ENCODE measurements at places on chromosomes 13 and 19. TPM values are rescaled to one million over a fixed set of nuclear protein-coding genes. Genes with fewer than 3 reads are reported as not detected.

The AMER2 gene
- total RNA-seq, result not detected

The TEX29 gene
- total RNA-seq, result 0.13 TPM

The FGF21 gene
- total RNA-seq, result not detected

The OR10H1 gene
- not detected for total RNA-seq

The RGCC gene
- total RNA-seq, result 76.8 TPM

The ZNF274 gene
- total RNA-seq, result 13.5 TPM

The NRTN gene
- total RNA-seq, result 0.13 TPM

The ZNF723 gene
- total RNA-seq, result not detected

The MYO1F gene
- total RNA-seq, result 0.38 TPM

The CCDC70 gene
- total RNA-seq, result not detected

The ZNF765 gene
- total RNA-seq, result 13.4 TPM

The KEAP1 gene
- total RNA-seq, result 72.1 TPM

The RPL18A gene
- 1,265 TPM for total RNA-seq

The FFAR3 gene
- not detected for total RNA-seq

The C19orf25 gene
- total RNA-seq, result 24.4 TPM

The SYT3 gene
- total RNA-seq, result under 0.01 TPM

The ZMYM2 gene
- total RNA-seq, result 34.5 TPM

The PRTN3 gene
- total RNA-seq, result not detected

The ACP7 gene
- total RNA-seq, result not detected

The ZNF443 gene
- total RNA-seq, result 6.7 TPM

The CEBPA gene
- total RNA-seq, result 0.13 TPM
